ENCODE measurements at places on chromosomes 3 and 15. TPM values are rescaled to one million over a fixed set of nuclear protein-coding genes. Genes with fewer than 3 reads are reported as not detected.
A peak's percentile ranks its signal among the peaks of the same experiment; 100 is the strongest.

GRCh38 chr3:26114851-26115250, 325.0 kb downstream of the OXSM start:
- H3K36me3 ChIP-seq: no peaks in the 10 kb centered on the region
- H3K4me1 ChIP-seq: no peaks in the 10 kb centered on the region
- no peaks in the 10 kb centered on the region for H3K27me3 ChIP-seq
- no peak overlapping the region for H3K4me3 ChIP-seq
- no peak for DNase-seq
- no peak overlapping the region for H3K27ac ChIP-seq

DNA sequence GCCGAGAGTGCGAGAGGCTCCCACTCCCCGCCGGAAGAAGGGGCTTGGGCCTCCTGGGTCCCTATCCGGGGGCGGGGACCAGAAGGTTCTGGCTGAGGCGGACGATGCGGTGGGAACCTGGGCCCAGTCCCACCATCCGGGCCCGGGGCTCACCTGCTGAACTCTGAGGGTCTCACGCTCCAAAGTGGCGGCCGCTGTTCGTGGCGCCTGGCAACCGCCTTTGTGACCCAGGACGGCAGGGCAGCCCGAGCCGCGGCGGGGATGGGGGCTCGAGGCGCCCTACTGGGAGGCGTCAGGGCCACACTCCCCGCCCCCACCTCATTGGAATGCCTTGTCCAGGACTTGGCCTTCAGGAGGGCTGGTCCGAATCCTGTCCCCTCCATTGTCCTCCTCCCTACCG, at the start of gene FANCD2OS:
Gene FANCD2OS, minus strand, starts transcription at position 165 of the 400 bp plus-strand sequence. CDS start 3,481 bp downstream, outside the sequence.
- H3K27ac ChIP-seq: no peak within 1 kb of the TSS
- no peaks in the 10 kb centered on the region for H3K4me1 ChIP-seq
- no peak for DNase-seq
- no peak within 1 kb of the TSS for H3K4me3 ChIP-seq
- H3K27me3 ChIP-seq: no peaks in the 10 kb centered on the region

- no peaks in the 10 kb centered on the region for H3K36me3 ChIP-seq
- no peaks in the 10 kb centered on the region for H3K27me3 ChIP-seq
- H3K27ac ChIP-seq: no peak overlapping the region
- H3K4me1 ChIP-seq: peaks cover 12% of the 10 kb centered on the region
- H3K4me3 ChIP-seq: no peak overlapping the region
- no peak for DNase-seq
These were observed 57.5 kb downstream of the CACNA2D2 start for GRCh38 chr3:50445919-50446318.

DNA sequence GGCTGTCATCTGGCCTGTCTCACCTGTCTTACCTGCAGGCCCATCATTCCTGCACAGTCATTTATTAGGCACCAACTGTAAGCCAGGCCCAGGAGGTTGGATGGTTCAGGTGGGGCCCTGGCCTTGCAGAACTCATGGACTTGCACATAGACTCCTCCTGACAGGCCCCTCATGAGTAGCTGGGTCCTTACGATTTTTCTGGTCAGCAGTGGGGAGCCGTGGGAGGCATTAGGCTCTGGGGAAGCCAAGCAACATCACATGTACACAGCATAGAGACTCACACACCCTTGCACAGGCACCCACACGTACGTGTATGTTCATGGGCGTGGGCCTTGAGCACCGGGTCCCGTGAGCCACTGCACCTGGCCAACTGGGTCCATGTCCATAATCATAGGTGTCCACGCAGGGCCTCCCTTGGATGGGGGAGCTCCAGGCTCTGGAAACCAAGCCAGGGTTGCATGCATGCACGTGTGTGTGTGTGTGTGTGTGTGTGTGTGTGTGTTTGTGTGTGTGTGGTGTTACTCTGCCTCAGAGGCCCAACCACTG, 20.3 kb downstream of the CISH start:
- no peak for DNase-seq
- H3K4me3 ChIP-seq: peak overlapping the region; percentile 49
- H3K4me1 ChIP-seq: peaks cover 99% of the 10 kb centered on the region
- peak overlapping the region; percentile 68 for H3K27ac ChIP-seq

- no peaks in the 10 kb centered on the region for H3K27me3 ChIP-seq
- no peaks in the 10 kb centered on the region for H3K36me3 ChIP-seq
- no peak overlapping the region for H3K4me3 ChIP-seq
- no peak for DNase-seq
These were observed 38.6 kb downstream of the MYO1E start for GRCh38 chr15:59334076-59334415.

DNA sequence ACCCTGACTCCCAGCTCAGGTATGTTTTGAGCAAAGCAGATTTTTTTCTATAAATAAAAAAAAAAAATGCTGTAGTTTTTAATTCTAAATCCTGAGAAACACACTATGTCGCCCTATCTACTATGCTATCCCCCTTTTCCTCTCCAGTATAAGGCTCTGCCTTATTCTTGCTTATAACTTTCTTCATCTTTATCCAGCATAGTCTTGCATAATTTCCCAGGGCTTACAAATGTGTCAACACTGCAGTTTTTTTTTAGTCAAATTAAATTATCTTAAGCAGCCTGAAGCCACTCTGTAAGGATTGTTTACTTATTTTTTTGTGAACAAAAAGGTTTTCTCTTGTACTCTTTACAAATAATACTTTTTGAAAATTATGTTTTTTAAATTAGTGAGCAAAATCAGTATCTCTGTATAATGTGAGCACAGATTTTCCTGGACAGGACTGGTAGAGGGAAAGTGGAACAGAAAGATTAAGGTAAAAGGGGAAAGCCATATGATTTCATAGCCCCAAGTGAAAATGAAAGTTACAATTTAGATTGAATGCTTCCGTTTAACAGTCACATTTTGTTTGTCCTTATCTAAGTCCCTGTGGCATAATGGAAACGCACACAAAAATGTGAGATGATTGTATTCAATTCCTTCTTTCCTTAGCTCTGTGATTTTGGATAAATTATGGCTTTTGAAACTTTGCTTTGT, 5.6 kb upstream of the PYDC2 start:
- DNase-seq: no peak
- H3K27me3 ChIP-seq: no peaks in the 10 kb centered on the region
- no peaks in the 10 kb centered on the region for H3K4me1 ChIP-seq
- no peaks in the 10 kb centered on the region for H3K36me3 ChIP-seq
- no peak overlapping the region for H3K4me3 ChIP-seq

GRCh38 chr3:115217678-115218451, 70.8 kb upstream of the ZBTB20 start:
- no peak overlapping the region for H3K27ac ChIP-seq
- H3K36me3 ChIP-seq: no peaks in the 10 kb centered on the region
- DNase-seq: peak; percentile 17
- no peaks in the 10 kb centered on the region for H3K4me1 ChIP-seq
- no peaks in the 10 kb centered on the region for H3K27me3 ChIP-seq

GRCh38 chr3:184428561-184429175, 48.8 kb downstream of the CHRD start:
- H3K36me3 ChIP-seq: no peaks in the 10 kb centered on the region
- no peak overlapping the region for H3K27ac ChIP-seq
- no peak overlapping the region for H3K4me3 ChIP-seq
- H3K4me1 ChIP-seq: no peaks in the 10 kb centered on the region

DNA sequence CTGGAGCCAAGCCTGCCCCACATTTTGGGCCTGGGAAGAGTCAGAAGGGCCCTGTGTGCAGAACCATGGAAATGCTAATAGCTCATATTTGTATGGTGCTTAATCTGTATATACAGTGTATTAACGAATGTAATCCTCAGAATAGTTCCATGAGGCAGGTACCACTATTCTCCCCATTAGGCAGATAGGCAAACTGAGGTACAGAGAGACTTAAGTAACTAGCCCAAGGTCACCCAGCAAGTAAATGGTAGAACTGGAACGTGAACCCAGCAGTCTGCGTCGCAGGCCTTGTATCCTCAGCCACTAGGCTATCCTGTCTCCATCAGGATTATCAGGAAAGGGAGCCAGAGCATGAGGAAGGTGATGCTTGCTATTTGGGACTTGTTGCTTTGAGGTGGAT, 28.0 kb upstream of the GLCE start:
- no peaks in the 10 kb centered on the region for H3K27me3 ChIP-seq
- no peaks in the 10 kb centered on the region for H3K4me1 ChIP-seq
- no peaks in the 10 kb centered on the region for H3K36me3 ChIP-seq
- no peak overlapping the region for H3K27ac ChIP-seq
- H3K4me3 ChIP-seq: no peak overlapping the region

GRCh38 chr3:154089421-154090420, 31.5 kb upstream of the ARHGEF26 start:
- H3K27ac ChIP-seq: no peak overlapping the region
- no peak for DNase-seq
- H3K4me3 ChIP-seq: no peak overlapping the region
- no peaks in the 10 kb centered on the region for H3K27me3 ChIP-seq
- no peaks in the 10 kb centered on the region for H3K36me3 ChIP-seq

- H3K27me3 ChIP-seq: no peaks in the 10 kb centered on the region
These were observed 14.3 kb downstream of the RAB11A start for GRCh38 chr15:65883571-65883970.

RGMA gene
- total RNA-seq: not detected

SLC25A38 gene
- total RNA-seq: 46.0 TPM

PLIN1 gene
- total RNA-seq: 0.44 TPM
